ENCODE measurements at places on chromosomes 13 and 19.

GRCh38 chr13:81686877-81687276 lies 1346.0 kb upstream of the SPRY2 start:
- peak; percentile 24 for DNase-seq

DNA sequence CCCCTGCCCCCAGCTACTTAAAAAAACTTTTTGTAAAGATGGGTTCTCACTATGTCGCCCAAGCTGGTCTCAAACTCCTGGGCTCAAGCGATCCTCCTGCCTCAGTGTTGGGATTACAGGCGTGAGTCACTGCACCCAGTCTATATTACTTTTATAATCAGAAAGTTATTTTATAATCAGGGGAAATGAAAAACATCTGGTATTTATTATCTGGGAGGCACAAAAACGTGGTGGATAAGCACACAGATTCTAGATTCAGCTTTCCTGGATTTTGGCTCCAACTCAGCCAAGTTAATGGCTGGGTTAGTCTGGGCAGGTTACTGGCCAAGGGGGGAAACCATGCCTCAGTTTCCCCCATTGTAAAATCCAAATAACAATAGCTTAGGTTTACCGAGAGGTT lies 24.7 kb downstream of the KEAP1 start:
- no peak for DNase-seq

DNA sequence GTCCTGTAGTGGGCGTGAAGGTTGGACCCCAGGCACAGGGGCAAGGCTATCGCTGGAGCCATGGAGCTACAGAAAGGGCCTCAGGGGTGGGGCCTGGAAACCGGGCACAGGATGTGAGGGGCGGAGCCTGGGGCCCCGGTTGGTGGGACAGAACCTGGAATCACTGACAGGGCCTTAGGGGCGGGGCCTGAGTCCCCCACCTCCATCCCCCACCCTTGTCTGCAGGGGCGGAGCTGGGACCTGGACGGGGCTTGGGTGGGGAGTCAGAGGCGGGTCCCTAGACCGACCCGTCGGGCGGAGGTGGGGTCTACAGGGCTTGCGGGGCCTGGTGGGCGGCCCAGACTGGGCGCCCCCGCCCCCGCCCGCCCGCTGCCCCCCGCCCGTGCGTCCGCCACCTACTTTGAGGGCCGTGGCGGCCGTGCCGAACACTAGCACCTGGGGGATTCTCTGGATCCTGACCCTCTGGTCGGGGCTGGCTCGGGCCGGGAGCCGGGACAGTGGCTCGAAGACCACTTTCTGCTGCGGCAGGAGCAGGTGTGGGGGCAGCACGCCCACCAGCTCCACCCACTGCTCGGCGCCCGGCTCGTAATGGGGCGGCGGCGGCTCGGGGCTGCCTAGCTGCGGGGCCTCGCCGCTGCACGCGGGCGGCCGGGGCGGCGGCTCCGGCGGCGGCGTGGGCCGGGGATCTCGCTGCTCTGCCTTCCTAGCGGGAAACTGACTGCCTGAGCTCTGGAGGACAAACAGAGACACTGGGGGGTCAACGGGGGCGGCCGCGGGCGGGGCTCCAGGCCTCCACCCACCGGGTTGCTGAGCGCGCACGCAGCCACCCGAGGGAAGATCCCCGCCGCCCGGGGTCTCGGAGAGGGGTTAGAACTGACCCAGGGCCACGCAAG lies 26.3 kb downstream of the DCAF15 start:
- no peak for DNase-seq

DNA sequence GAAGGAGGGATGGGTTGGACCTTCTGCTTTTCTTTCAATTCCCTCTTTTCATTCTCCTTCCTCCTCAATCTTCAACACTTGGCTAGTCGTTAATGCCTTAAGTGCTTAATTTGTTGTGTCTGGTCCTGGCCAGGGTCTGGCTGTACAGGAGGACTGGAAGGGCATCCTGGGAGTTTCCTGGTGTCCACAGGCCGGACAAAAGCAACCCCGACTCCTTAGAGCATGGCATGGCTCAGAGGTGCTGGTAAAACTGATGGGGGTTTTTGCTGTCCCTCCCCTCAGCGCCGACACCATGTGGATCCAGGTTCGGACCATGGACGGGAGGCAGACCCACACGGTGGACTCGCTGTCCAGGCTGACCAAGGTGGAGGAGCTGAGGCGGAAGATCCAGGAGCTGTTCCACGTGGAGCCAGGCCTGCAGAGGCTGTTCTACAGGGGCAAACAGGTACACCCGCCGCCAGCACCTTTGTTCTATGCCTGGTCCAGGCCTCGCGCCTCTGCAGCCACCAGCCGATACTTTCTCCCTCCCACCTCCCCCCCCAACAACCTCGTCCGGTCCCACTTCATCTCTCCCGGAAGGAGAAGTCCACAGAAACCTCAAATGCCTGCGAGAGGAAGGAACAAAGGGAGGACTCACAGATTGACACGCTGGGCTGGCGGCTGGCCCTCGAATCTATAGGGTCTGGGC lies 1.4 kb downstream of the UHRF1 start:
- DNase-seq: peak; percentile 57

- DNase-seq: no peak
Observed at GRCh38 chr13:105543742-105544141, 991.7 kb downstream of the EFNB2 start.

GRCh38 chr13:100604918-100605710 lies 16.5 kb upstream of the GGACT start:
- no peak for DNase-seq

DNA sequence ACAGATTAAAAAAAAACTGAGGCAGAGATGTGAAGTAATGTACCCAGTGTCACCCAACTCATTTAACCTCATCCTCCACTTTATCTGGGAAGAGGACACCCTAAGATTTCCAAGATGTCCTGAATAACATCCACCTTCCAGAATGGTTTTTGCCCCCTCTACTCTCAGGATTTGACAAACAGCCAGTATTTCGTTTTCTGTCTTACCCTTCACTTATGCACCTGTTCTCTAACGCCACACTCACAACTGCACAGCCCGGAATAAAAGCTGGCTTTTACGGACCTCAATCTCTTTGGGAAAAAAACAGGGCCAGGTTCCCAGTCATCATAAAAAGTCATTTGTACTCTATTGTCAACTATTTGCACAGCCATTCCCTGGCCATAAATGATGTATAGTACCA lies 21.2 kb upstream of the CEACAM6 start:
- no peak for DNase-seq

GRCh38 chr13:68185444-68186141 lies 955.5 kb upstream of the PCDH9 start:
- no peak for DNase-seq

DNA sequence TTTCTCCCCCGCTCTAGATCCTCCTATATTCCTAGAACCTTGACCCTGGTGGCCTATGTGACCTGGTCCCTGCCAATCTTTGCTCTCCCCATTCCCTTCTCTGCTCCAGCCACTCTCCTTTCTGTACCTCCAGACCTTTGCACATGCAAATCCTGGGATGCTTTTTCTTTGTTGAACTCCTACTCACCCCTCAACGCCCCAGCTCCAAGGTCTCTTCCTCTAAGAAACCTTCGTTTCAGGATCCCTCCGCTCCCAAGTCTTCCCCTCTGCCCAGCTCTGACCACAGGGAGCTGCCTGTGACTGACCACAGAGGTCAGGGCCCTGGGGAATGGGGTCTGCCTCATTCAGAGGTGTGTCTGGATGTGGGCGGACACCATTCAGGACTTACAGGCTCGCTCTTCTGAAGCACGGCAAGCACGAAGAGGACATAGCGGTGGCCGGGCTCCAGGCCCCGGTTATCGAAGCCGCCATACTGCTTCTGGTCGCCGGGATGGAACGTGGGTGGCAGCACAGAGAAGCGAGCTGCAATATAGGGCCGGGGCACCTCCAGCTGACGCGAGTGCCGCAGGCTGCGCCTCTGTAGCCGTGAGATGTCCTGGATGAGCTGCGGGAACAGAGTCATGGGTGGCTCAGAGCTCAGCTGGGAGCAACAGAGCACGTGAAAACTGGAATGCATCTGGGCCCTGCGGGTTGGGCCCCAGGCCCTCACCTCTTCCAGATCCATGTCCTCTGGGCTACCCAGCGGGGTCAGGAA lies 120.9 kb downstream of the PTPRS start:
- no peak for DNase-seq

DNA sequence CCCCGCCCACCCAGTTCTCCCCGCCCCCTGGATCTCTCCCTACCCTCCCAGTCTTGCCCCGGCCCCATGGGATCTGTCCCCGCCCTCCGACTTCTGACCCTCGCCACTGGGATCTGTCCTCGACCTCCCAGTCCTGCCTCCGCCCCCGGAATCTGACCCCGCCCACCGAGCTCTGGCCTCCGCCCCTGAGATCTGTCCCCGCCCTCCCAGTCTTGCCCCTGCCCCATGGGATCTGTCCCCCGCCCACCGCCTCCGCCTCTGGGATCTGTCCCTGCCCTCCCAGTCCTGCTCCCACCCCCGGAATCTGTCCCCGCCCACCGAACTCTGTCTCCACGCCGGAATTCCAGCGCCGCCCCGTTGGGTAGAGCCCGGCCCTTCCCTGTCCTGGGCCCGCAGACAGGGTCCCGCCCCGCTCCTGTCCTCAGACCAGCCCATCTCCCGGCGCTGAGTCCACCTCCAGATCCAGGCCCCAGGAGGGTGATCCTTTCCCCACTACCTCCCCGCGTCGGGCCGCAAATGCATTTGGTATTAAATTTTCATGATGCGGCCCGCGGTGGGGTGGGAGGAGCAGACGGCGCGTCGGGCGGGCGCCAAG lies 1.5 kb upstream of the SLC17A7 start:
- DNase-seq: peak; percentile 31

DNA sequence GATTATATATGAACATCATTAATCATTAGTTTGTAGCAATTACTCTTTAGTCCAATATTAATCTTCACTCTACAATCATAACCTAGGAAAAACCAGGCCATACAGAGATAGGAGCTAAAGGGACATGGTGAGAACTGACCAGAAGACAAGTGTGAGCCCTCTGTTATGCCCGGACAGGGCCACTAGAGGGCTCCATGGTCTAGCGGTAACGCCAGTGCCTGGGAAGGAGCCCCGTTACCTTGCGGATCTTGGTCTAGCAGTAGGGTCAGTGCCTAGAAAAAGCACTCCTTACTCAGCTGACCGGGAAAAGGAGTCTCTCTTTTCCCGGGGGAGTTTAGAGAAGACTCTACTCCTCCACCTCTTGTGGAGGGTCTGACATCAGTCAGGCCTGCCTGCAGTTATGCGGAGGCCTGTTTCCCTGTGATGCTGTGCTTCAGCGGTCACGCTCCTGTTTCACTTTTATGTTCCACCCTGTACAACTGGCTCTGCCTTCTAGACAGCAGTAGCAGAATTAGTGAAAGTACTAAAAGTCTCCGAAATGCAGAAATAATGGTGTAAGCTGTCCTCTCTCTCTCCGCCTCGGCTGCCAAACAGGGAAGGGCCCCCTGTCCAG lies 13.8 kb downstream of the OR7D4 start:
- peak; percentile 8 for DNase-seq

DNA sequence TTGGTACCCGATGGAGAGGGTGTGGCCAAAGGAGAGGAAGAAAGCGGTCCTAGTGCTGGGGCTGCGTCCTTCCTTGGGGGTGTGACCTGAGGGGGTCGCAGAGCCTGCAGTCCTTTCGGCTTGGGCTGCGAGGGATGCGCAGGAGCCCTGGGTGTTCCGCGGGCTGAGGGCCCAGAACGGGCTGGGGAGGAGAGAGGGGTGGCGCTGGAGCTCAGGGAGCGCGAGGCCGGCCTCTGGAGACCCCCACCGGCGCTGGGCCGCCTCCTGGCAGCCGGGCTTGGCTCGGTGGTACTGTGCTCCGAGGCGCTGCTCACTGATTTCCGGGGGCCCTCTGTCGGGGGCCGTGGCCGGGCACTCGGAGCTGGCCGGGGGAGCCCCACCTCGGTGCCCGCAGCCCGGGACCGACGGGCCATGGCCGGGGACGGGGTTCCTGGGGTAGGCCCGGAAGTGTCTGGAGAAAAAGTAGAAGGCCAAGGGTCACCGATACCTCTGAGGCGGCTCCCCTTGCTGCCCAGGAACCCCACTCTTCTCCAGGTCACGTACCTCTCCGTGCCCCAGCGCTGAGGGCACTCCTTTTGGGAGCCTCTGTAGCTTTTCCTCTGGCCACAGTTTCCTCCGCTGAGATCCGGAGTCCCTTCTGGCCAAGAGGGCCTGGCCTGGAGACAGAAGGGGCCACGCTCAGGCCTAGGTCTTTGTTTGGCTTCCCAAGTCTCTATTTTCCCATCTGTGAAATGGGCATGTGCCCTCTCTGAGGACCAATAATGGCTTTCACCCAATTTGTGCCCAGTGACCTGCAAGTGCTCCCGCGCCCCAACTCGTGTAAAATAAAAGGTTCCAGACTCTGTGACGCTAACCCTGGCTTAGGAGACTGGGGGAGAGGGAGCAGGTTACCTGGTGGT lies 1.6 kb downstream of the PRR36 start:
- no peak for DNase-seq

- no peak for DNase-seq
Observed at GRCh38 chr13:85551012-85551411, 248.2 kb downstream of the SLITRK6 start.

DNA sequence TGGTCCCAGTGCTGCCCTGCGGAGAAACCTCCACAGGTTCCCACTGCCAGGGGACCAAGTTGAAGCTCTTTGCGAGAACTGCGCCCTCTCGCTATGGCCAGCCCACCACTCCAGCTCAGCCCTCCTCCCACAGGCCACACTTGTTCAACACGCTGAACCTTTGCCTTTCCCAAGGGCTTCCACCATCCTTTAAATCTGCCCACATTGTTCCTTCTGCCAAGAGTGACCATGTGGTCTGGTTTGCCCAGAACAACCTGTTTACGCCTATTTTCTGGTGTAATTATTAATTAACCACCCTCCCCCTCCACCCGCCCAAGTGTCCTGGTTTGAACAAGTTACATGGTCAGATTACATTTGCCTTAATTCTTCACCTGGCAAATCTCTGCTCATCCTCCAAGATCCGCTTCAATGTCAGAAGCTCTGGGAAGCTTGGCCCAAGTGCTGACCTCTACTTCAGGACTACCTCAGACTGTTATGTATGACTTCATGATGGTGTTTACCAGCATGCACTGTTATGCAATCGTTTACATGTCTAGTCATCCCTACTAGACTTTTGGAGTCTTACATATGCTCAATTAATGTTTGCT lies 12.0 kb upstream of the USP12 start:
- DNase-seq: no peak

DNA sequence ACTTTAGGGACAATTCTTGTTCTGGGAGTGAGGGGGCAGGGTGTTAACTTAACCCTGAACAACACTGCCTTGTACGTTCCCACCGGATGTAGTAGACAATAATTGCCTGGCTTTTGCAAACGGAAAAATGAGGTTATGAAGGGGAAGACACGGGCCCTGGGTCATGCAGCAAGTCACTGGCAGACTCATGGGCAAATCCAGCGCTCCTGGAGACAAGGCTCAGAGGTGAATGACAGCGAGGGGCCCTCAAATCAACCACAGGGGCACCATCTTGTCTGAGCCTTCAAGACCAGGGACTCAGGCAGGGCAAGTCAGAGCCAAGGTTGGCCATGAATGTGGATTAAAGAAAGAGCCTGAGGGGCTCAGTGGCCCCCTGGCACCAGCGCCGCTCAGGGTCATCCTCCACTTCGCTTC lies 2.8 kb downstream of the RASA3 start:
- no peak for DNase-seq

- DNase-seq: no peak
Observed at GRCh38 chr13:47796816-47797215, 204.3 kb downstream of the SUCLA2 start.
